Activated naive CD4-positive, alpha-beta T cell treated with Interleukin-2 at 50 U/mL for 16 hours (primary cell): ENCODE measurements at places on chromosomes 1 and 21.

DNA sequence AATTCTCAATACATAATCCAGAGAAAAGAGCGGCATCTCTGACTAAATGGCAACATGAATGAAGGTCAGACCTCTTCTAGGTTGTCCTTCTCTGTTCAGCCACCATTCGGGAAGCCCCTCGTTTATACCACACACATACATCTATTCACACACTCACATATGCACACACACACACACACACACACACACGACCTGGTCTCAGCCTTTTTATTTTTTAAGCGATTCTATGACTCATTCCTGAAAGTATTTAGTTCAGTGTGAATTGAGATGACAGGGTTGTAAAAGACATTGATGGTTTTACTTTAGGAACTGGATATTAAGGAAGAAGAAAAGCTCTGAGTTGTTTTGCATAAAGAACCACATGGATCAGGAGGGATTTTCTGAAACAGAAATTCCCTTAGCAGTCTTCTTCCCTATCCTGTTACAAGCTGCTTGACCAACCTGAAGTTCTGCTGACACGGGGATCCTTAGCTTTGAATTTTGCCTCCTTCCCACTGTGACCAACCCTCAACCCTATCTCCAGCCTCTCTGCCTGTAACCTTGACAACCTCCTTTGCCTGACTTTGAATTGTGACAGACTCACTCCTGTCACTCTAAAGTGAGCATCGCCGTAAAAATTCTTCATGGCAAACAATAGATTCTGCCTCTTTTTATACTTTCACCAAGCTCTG, 383.1 kb upstream of the ESRRG start:
- no peak for DNase-seq

GRCh38 chr1:245279346-245279745, 124.6 kb downstream of the KIF26B start:
- no peak for DNase-seq

- DNase-seq = no peak
Measured at GRCh38 chr1:154485106-154485505, 16.9 kb upstream of the TDRD10 start.

- DNase-seq = no peak
Measured at GRCh38 chr1:246856371-246856770, 75.4 kb downstream of the AHCTF1 start.

DNA sequence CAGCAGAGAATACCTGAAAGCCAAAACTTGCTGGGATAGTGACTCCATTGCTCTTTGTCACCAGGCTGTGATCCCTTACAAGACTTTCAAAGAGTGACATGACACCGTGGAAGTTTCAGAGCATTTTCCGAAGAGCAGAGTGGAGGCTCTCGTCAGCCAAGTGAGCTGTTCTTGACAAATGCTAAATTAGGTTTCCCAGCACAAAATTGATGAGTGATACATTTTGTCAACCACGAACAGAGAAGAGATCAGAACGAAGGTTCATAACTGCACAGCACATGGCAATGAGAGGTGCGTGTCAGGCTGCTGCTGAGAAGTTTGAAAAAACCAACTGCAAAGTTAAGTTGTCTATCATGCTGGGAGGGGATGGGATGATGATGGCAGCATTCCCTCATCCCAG, 184.4 kb upstream of the C1orf174 start:
- DNase-seq = no peak

GRCh38 chr1:48588061-48588460, 116.1 kb upstream of the SPATA6 start:
- no peak for DNase-seq

- no peak for DNase-seq
Measured at GRCh38 chr1:161885003-161885402, 118.9 kb downstream of the ATF6 start.

GRCh38 chr1:210598135-210598652, 269.5 kb downstream of the HHAT start:
- DNase-seq = no peak

GRCh38 chr1:227508431-227508830, 54.9 kb upstream of the ZNF678 start:
- no peak for DNase-seq

DNA sequence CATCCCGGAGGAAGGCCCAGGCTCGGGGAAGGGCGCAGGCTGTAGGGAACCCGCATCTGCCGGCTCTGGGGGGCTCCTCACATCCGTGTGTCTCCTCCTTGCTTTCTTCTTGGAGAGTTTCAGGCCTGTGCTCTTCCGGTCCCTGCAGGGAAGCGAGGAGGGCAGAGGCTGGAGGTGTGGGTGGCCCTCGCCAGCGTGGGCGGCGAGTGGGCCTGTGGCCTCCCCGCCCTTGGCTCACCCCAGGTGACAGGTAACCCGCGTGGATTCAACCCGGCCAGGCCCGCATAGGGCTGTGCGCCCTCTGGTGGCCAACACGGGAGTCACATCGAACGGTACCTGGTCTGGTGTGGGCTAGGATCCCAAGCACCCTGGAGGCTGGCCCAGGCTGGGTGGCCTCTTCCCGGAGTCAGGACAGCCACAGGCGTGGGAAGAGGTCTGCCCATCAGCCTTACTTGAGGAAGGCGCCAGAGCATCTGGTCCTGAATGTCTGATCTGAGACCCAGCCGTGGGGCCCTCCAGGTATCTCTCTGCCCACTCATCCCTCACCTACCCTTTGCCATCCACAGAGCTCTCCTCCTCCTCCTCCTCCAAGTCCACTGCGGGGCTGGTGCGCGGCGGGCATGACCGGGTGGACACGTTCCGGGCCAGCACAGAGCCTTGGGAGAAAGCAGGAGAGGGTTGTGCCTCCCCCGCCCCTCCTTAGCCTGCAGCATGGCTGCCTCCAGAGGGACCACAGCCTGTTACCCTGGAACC, 9.6 kb upstream of the TNFRSF25 start:
- peak; percentile 83 for DNase-seq

DNA sequence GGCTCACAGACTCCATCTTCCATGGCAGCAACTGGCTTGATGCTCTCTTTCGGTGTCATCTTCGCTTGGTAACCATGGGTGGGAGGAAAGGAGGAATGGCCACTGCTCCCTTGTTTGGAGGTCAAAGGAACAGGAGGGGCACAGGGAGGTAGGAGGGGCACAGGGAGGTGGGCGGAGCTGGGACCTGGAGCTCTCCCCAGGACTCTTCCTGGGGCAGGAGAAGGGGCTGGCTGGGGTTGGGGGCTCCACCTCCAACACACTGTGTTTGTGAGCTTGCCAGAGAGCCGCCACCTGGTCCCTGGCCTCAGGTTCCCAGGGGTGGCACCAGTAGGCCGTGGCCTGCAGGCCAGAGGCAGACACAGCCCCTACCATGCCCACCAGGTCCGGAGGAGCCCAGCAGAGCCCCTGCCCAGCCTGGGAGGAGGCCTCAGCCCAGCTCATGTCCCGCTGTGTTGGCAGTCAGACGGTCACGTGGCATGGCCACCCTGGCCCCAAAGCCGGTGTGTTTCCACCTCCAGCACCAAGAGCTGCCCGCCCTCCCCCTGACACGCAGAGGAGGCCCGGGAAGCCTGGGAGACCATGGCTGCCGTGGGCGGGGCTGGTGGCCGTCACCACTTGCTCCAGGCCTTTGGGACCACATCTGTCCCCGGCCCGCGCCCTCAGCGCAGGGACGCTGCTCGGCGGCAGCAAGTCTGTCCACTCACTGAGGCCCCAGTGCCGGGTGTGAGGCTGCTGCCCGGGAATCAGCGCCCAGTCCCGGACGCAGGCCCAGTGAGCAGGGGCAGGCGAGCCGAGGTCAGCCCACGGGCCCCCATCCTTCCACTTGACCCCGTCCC, 73.9 kb downstream of the MORN1 start:
- DNase-seq = no peak

DNA sequence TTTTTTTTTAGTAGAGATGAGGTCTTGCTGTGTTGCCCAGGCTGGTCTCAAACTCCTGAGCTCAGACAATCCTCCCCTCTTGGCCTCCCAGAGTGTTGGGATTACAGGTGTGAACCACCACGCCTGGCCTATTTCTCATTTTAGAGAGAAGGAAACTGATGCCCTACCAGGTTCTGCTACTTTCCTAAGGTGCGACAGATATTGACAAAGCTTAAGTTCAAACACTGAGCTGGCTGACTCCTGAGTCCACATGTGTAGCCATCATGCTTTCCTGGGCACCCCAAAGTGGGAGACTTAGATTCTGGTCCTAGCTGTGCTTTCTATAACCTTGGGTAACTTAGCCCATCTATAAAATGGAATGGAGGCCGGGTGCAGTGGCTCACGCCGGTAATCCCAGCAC, 5.1 kb upstream of the TMEM222 start:
- no peak for DNase-seq

DNA sequence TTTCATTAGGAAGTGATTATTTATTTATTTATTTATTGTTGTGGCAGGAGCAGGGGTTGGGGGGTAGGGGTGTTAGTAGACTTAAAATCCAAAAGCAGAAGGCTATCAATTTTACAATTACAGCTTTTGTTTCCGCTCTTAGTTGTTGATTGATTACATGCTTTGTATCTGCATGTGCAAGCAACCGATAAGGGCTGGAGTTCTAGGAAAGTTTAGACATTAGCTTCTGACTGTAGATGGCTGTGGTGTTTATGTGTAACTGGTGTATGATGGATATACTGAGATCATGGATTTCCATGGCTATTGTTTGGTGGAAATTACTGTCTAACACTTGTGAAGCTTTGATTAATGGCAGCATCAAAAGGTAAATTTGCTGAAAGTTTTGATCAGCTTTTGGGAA, 2.8 kb downstream of the ST6GALNAC5 start:
- DNase-seq = no peak

GRCh38 chr1:212124690-212125582, 89.4 kb downstream of the DTL start:
- DNase-seq = no peak

DNA sequence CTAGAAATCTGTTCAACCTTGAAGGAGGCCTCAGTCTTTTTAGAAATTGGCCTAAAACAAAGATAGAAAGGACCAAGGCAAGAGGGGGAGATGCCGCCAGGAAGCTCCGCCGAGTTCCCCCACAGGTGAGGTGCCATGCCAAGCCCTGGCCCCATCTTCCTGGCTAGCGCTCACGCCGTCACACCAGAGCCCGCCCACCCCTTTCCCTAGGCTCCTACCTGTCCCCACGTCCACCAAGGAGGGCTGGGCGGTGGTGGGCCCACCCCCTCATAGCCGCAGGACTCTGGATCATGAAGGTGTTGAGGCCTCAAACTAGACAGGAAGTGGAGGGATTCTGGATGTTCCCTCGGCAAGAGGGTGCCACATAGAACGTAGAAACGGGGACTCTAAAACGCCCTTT, 15.5 kb upstream of the CCDC27 start:
- no peak for DNase-seq

GRCh38 chr1:166947398-166948043, 27.8 kb downstream of the ILDR2 start:
- no peak for DNase-seq
